A549 treated with DMSO at 1 μM for 4 hours (cell line): ENCODE measurements at places on chromosomes 12 and 14. TPM values are rescaled to one million over a fixed set of nuclear protein-coding genes. Genes with fewer than 3 reads are reported as not detected.

CCDC198 gene
- total RNA-seq = 2.4 to 4.4 TPM (median 3.5 TPM) in 5 replicates

VRTN gene
- total RNA-seq = not detected in 5 replicates

LRRC43 gene
- 0.10 to 0.18 TPM (median 0.15 TPM) in 3 of 5 replicates, not detected in the others for total RNA-seq

ORAI1 gene
- total RNA-seq = 29.8 to 46.7 TPM (median 42.9 TPM) in 5 replicates

RNASE7 gene
- not detected in 5 replicates for total RNA-seq
